ENCODE measurements at places on chromosomes 3 and 15.

GRCh38 chr3:37577697-37578096, 284.0 kb upstream of the CTDSPL start:
- no peak for DNase-seq

- no peak for DNase-seq
Measured at GRCh38 chr15:68511073-68511991, 67.5 kb upstream of the CORO2B start.

GRCh38 chr3:113495035-113495434, 19.9 kb downstream of the SPICE1 start:
- peak; percentile 19 for DNase-seq

DNA sequence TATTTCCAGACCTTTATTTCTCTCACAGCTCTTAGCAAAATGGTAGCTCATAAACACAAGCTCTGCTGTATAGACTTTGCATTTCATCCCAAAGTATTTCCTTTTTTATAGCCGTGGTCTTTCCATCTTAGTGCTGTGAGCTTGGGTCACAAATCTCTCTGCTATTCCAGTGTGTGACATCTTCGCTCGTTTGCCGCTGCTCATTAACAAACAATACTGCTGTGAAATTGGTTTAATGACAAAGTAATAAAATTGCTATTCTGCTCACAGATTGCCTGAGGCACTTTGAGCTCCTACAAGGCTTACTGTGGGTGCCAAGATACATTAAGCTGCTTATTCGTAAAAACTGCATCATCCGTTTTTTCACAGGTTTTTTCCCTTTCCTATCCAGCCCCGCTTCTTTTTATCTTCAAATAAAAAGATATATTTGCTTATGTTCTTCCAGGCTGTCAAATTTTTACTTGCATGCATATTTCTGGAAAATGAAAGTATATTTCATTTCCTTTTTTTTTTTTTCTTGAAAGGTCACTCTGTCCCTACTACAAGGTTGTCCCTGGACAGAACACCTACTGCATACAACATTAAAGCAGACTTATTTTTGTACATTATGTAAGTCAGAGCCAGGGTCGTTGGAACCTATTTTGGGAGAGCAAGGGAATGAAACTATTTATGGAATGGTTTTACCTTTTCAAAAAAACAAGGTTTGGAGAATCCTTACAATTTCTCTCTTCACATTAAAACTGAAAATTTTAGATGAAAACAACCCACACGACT, 174.5 kb downstream of the MEIS2 start:
- DNase-seq = no peak

GRCh38 chr15:69820819-69821218, 276.9 kb downstream of the TLE3 start:
- no peak for DNase-seq

DNA sequence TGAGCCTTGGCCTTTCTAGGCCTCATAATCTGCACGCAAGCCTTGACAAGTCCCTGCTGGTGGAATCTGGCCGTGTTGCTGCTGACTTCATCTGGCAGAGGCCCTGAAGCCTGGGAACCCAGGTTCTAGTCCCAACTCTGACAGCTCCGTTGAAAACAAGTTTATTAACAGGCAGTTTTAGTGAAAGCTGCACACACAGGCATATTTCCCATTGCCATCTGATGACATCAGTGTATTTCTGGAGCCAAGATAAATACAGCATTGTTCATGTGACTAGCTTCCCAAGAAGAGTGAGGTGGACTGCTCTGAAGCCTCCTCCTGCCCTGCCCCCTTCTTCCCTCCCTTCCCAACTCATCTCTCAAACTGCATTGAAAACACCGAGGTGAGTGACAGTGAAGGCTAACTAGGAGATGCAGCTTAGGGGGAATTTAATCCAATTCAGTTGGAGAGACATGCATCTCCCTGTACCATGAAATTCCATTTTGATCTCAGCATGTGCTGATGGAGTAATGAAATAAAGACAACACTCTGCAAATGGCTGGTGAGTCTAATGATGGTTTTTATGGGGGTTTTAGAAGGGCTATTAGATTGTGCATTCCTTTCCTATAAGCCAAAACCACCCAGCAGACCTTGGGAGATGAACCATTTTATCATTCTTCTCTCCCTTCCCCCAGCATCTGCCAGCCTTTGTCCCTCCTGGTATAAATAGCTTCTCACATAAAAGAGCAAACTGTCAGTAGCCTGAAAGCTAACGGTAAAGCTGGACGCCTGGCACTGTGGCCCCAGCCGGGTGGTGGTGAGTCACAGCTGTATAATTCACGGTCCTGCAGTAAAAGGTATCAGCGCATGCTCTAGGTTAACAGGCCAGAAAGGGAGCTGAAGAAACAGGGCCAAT, 38.0 kb downstream of the PRICKLE2 start:
- no peak for DNase-seq

DNA sequence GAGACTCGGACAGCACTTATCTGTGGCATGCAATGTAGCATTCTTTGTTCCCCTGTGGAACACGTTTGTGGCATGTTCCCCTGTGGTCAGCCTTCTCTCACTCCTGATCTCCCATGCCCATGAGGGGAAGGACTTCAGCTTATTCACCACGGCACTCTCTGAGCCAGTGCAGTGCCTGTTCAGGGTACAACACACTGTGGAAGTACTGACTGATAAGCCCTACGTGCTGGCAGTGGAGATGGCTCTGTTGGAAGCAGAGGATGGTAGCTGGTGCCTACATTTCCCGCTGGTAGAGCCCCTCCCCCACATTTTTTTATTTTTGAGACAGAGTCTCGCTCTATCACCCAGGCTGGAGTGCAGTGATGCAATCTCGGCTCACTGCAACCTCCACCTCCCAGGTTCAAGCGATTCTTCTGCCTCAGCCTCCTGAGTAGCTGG, 43.5 kb upstream of the ETV5 start:
- no peak for DNase-seq

Data from CD4-positive, alpha-beta T cell (primary cell).